Fibroblast of skin of right quadriceps (primary cell): ENCODE measurements at places on chromosomes 3 and 15.

GRCh38 chr15:34691034-34691433 is 63.8 kb downstream of the GJD2 start:
- no peak for DNase-seq

- DNase-seq, result no peak
Observed at GRCh38 chr3:70615286-70615685, 302.8 kb upstream of the MDFIC2 start.

- DNase-seq, result no peak
Observed at GRCh38 chr3:122915300-122916055, 112.1 kb downstream of the SEMA5B start.

DNA sequence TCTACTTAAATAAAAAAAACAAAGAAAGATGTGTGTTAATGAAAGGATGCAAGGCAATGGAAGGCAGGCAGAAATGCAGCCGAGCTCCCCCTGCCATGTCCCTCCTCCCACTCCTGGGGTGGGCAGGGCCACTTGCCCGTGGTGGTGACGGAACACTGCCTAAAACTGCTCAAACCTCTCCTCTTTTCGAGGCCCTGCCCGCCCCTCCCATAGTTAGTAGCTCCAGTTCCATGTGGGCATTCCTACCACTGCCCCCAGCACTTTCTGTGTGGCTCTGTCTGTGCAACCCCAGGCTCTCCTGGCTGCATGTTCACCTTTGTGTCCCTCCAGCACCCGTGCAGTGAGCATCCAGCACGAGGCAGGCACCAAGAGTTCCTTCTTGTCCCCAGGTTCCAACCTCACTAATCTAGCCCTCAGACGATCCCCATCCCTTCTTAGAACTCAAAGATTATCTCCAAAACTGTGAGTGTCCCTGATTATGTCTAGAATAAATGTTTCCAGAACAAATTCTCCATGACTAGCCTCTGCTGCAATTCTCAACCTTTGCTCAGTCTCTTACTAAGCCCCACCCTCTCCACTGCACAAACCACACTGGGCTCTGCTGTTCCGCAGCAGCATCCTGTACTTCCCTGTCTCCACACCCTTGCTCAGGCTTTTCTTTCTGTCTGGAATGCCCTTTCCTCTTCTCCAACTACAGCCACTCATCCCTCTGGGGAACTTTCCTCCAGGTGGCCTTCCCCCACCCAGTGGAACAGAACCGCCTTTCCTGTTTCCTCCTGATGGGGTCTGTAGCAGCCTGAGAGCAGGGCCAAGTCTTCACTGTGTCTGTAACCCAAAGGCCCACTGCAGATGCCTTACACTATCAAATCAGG is 32.6 kb upstream of the SPTBN5 start:
- DNase-seq, result no peak

DNA sequence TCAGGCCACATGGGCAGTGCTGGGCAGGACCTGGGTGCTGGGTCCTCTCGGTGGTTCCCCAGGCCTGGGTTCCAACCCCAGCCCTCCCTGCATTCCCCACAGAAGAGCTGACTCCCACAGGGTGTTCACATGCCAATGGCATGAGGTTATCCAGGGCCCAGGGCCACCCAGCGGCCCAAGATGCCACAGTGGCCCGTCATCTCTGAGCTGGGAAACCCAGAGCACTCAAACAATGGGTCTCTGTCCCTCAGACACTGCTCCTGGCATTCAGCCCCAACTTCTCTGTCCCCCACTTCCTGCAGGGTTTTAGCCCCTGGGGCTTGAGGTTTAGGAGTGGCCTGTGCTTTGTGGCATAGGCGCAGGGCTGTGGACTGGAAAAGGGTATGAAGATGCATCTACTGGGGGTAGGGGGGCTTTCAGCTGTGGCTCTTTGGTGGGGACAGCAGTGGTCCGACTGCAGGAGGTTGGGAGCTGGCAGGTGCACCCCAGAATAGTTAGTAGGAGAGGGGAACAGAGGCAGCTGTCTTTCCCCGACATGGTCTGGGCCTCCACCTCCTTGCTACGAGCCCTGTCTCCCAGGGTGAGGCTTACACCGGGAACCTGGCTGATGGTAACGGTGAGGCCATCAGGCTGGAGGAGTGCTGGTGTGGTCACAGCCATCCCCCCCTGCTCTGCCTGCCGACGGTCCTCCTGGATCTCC is 1.7 kb downstream of the CCDC9B start:
- peak; percentile 87 for DNase-seq

DNA sequence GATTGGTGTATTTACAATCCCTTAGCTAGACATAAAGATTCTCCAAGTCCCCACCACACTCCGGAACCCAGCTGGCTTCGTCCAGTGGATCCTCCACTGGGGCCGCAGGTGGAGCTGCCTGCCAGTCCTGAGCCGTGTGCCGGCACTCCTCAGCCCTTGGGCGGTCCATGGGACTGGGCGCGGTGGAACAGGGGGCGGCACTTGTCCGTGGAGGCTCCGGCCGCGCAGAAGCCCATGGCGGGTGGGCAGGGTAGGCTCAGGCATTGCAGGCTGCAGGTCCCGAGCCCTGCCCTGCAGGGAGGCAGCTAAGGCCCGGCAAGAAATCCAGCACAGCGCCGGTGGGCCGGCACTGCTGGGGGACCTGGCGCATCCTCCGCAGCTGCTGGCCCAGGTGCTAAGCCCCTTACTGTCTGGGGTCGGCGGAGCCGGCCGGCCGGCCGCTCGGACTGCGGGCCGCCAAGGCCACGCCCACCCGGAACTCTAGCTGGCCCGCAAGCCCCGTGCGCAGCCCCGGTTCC is 3.5 kb upstream of the RNU5B-1 start:
- DNase-seq, result no peak

DNA sequence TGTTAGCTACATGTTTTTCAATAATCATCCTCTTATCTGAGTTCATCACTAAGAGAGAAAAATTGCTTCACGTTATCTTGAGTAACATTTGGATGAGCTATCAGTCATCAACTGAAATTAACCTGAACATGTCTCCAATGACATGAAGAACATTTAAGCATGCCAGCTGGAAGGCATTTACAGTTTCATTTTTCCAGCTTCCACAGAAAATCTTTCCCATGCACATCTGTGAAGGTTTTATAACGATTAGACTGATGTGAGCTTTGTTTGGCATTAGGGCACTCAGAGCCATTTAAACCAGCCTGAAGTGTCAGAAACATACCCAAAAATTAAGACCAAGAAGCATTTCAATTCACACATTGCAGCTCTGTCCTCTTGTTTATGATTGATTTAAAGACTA is 235.8 kb upstream of the ARHGEF26 start:
- no peak for DNase-seq

- DNase-seq, result no peak
Observed at GRCh38 chr3:51024765-51025632, 350.3 kb downstream of the DOCK3 start.
